Ovary (tissue), 10 donors: ENCODE measurements at places on chromosomes 3 and 15. TPM values are rescaled to one million over a fixed set of nuclear protein-coding genes. Genes with fewer than 3 reads are reported as not detected.

The ST3GAL6 gene
- total RNA-seq = 1.9 TPM

The ADIPOQ gene
- not detected for total RNA-seq

The GUCA1C gene
- not detected for total RNA-seq

The IQCF5 gene
- total RNA-seq = not detected

The SPSB4 gene
- not detected for total RNA-seq

The ALDH1L1 gene
- 85.5 TPM for total RNA-seq

The CFAP20DC gene
- 0.35 TPM for total RNA-seq

The STRC gene
- 0.23 TPM for total RNA-seq

The PCLAF gene
- 1.6 TPM for total RNA-seq

The CAND2 gene
- 16.6 TPM for total RNA-seq
